Activated T-cell treated with anti-CD3 and anti-CD28 coated beads, Interleukin-2, amount 50 U/mL, for 72 hours (primary cell): ENCODE measurements at places on chromosomes 6 and 20.

- no peak for DNase-seq
Observed at GRCh38 chr20:31969991-31970390, 2.0 kb downstream of the XKR7 start.

- no peak for DNase-seq
Observed at GRCh38 chr6:155004576-155005372, 9.7 kb downstream of the TIAM2 start.

- DNase-seq: no peak
Observed at GRCh38 chr20:2751347-2751877, 49.0 kb downstream of the CPXM1 start.

DNA sequence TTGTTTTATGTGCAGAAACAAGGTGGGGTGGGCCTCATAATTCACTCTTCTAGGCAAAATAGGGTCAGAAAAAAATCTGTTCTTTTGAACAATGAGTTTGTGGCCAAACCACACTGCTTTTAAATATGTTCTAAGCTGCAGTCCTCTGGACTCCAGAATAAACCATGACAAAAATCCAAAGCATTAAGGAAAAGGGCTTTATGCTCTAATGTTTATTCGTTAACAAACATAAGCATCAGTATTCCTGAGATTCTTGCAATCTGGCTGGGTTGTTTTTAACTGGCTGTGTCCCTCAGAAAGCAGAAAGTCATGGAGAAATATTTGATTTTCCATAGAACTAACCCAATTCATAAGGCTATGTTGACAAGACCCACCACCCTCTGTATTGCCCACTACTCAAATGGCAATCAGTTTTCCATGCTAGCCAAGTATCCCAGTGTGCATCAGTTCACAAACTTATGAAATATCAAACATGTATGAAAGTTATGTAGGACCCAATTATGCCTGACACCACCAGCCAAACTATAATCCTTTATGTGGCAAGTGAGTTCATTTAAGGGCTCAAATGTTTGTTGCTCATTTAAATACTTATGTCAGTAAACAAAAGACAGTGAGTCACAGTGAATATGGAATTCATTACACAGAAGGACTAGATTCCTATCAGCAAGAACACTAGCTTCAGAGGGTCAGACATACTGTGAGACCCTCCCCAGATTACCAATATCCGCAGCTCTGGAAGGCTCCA is 45.1 kb downstream of the PKHD1 start:
- DNase-seq: no peak

- peak; percentile 70 for DNase-seq
Observed at GRCh38 chr20:11891776-11892545, 25.7 kb upstream of the BTBD3 start.

DNA sequence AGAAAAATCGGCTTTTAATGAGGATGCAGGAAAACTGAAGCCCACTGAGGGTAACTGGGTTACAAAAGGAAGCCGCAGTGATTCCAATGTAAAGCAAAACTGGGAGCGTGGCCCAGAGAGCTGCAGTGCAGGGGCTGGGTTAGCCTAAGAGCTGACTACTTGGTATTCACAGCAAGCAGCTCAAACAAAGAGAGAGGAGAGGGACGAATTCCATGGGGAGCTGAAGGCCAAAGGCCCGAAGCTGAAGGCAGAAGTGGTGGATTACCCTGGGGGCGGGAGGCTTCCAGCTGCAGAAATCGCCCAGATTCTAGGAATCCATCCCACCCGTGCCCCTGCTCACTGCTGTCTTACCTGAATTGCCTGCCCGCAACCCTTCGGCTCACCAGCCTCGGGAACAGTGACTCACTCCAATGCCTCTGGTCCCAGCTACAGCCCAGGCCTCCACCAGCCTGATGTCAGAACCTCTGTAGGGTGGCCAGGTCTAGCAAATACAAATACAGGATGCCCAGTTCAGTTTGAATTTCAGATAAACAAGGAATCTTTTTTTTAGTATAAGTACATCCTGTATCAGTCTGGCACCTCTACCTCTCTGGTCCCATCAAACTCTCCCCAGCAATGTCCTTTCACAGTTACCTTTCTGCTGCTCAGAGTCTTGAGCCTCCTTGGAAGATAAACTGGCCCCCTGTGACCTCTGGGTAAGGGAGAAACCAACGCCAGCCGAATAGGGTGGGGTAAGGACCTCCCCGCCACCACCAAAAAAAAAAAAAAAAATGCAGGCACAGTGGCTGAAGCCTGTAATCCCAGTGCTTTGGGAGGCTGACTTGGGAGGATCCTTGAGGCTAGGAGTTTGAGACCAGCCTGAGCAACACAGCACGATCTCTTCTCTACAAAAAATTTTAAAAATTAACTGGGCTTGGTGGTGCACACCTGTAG is 14.6 kb upstream of the ZMYND8 start:
- no peak for DNase-seq

DNA sequence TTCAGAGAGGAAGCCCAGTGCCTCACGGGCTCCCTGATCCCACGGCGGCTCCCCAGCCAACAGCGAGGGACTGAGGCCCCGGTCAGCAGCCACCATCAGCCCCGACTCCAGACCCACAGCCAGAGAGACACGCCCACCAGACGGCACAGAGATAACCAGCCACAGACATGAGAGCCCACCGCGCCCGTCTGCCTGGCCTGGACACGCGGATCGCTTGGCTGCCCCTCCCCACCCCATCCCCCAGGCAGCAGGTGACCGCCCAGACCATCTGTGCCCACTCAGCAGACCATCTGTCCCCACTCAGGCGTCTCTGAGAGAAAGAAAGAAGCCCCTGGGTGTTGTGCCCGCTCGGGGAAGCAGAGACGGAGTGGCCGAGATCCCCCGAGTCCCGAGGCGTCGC is 55.5 kb upstream of the CHRNA4 start:
- no peak for DNase-seq

DNA sequence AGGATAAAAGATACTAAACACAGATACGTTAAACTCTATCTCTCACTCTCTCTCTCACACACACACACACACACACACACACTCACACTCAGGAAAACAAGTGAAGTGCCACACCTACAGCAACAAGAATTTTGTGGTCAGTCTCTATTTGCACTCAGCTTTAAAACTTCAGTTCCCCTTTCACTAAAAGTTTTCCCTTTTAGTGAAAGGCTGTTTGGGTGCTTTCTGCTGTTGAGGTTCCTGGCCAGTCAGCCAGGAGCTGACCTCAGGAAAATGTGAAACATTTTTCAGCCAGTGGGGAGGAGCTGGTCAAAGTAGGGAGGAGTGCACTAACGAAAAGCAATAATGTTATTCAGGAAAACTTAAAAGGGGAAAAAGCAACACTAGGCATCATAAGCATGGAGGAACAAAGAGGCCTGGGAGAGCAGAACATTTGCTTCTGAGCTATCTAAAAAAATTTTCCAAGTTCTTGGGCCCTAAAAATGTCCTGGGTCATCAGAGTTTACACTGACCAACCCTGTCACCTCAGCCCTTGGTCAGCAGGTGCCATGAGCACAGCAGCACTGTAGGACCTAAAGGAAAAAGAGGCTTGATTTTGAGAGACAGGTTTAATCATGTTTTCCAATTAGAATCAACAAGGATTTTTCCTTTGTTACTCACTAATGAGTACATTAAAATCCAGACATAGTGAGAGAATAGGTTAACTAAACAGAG is 30.7 kb upstream of the NT5E start:
- DNase-seq: no peak

- DNase-seq: no peak
Observed at GRCh38 chr20:16417001-16417400, 156.2 kb downstream of the KIF16B start.

DNA sequence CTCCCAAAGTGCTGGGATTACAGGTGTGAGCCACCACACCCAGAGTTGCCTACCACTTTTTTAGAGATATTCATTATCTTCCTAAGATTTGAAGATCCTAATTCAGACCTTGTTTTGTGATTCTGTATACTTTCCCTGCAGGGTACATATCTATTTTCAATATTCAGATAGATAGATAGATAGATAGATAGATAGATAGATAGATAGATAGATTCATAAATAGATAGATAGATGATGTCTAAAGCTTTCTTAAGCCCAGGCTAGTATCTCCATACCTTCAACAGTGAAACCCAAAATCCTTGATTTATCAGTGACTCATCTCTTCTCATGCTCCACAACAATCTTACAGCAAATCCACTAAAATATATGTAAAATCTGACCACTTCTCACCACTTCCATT is 30.8 kb downstream of the ZNF391 start:
- no peak for DNase-seq

DNA sequence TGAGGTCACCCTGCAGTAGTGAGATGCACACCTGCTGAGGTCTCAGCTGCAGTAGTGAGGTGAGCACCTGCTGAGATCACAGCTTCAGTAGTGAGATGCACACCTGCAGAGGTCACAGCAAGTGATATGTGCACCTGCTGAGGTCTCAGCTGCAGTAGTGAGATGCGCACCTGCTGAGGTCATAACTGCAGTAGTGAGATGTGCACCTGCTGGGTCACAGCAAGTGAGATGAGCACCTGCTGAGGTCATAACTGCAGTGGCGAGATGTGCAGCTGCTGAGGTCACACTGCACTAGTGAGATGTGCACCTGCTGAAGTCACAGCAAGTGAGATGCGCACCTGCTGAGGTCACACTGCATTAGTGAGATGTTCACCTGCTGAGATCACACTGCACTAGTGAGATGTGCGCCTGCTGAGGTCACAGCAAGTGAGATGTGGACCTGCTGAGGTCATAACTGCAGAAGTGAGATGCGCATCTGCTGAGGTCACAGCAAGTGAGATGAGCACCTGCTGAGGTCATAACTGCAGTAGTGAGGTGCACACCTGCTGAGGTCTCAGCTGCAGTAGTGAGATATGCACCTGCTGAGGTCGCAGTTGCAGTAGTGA is 20.8 kb downstream of the ZDHHC14 start:
- DNase-seq: no peak

- DNase-seq: peak; percentile 63
Observed at GRCh38 chr6:118650582-118651281, 659 bp downstream of the CEP85L start.

- no peak for DNase-seq
Observed at GRCh38 chr20:58783511-58784011, 67.1 kb downstream of the GNAS-AS1 start.

GRCh38 chr6:128666405-128666804 is 146.0 kb upstream of the PTPRK start:
- DNase-seq: no peak

- DNase-seq: no peak
Observed at GRCh38 chr6:132948889-132949288, 134.5 kb downstream of the RPS12 start.

GRCh38 chr20:37358366-37359150 is 12.6 kb downstream of the SRC start:
- no peak for DNase-seq

GRCh38 chr20:2557873-2558580 is 21.7 kb downstream of the TMC2 start:
- DNase-seq: no peak

GRCh38 chr6:20835315-20836010 is 301.2 kb downstream of the CDKAL1 start:
- DNase-seq: no peak

GRCh38 chr6:89605861-89606260 is 32.7 kb downstream of the LYRM2 start:
- no peak for DNase-seq

DNA sequence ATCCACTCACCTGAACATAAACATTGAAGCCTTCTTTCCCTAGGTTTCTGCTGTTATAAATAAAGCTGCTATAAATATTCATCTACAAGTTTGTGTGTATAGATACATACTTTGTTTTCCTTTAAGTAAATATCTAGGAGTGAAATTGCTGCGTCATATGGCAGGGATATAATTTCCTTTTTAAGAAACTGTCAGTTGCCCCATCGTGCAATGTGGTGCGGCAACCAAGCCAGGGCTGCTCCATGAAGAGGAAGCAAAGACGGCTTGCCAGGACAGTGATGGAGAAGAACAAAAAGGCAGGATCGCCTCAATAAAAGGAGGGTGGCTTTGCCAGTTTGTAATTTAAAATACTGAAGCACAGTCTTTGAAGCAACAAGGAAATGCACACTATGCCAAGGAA is 36.6 kb downstream of the CITED2 start:
- no peak for DNase-seq

GRCh38 chr6:12751694-12752325 is 35.2 kb downstream of the PHACTR1 start:
- peak; percentile 19 for DNase-seq

- DNase-seq: no peak
Observed at GRCh38 chr6:40075056-40075590, 140.9 kb upstream of the MOCS1 start.

GRCh38 chr6:157516319-157517026 is 135.5 kb downstream of the ZDHHC14 start:
- no peak for DNase-seq

DNA sequence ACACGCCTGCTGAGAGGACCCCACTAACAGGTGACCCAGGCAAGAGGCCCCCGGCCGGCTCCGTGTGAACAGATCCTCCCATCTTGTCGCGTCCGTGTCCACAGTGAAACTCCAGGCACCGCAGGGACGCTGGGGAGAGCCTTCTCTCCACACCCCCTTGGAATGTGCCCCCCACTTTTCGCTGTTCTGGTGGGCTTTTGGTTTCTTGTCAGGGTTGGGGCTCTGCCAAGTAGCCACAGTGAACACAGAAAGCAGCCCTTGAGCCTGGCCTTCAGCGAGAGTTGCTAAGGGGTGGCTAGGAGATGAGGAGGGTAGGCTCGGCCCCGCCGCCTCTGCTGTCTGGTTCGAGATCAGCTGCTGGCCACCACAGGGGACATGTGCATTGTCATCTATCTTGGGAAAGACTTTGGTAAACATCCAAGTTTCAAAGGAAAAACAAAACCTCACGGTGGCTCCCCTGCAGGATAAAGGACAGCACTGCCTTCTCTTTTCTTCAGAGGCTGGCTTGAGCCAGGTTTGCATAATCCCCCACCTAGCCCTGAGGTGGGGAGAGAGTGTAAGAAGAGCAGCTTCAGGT is 22.7 kb downstream of the SYNDIG1 start:
- DNase-seq: no peak

GRCh38 chr6:2522521-2522920 is 228.2 kb downstream of the MYLK4 start:
- DNase-seq: no peak

GRCh38 chr20:37822141-37822601 is 80.8 kb upstream of the VSTM2L start:
- DNase-seq: no peak

DNA sequence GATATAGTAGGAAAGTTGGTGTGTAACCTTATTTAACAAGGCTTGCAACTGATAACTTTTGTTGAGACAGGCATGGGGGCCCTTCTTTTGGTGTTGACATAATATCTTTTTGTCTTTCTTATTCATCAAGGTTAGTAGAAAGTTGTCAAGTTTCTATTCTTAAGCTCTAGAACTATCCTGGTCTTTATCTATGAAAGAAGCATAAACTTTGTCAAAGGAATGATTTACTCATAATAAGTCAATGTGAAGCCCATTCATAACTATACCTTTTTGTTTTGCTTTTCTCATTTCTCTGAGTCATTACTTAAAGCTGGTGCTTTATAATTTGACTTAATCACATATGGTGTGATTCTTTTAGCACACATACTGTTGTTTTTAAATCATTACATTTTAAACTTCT is 312.4 kb downstream of the UTRN start:
- DNase-seq: peak; percentile 27

GRCh38 chr20:62953839-62954703 is 1.6 kb downstream of the SLC17A9 start:
- peak; percentile 76 for DNase-seq

GRCh38 chr20:64216910-64217309 is 38.6 kb upstream of the PCMTD2 start:
- no peak for DNase-seq

- DNase-seq: no peak
Observed at GRCh38 chr6:94468830-94469229, 1049.5 kb upstream of the EPHA7 start.
